NCI-H1417 treated with DMSO at 0.1 percent for 48 hours (cell line): ENCODE measurements at places on chromosomes 2 and 18.
A peak's percentile ranks its signal among the peaks of the same experiment; 100 is the strongest.

DNA sequence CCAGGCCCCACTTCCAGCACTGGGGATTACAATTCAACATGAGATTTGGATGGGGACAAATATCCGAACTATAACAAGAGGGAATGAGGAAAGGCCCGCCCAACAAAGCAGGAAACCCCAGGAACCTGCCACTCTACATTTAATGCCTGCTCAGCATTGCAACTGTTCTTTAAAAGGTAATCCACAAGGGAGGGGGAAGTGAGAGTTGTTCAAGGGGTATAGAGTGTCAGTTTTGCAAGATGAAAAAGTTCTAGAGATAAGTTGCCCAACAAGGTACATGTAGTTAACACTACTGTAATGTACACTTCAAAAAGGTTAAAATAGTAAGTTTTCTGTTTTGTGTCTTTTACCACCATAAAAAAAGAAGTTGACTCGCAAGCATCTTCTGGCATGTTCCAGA is 137.6 kb downstream of the MBD2 start:
- DNase-seq = no peak

DNA sequence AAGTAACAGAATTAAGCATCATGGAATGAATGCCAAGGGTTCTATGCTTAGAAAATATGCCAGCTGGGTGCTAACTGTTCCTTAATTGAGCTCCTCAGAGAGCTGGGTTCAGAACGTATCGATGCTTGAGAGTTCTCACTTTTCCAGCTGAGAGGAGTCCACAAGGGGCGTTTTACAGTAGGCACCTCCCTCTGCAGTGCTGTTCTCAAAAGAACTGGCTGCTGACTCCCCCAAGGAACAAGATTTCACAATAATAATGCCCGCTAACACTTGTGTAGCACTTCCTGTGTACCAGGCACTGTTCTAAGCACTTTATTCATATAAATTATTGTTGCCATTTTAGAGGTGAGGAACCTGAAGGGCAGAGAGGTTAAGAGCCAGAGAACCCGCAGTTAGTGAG is 18.1 kb upstream of the TMEM237 start:
- DNase-seq = no peak

DNA sequence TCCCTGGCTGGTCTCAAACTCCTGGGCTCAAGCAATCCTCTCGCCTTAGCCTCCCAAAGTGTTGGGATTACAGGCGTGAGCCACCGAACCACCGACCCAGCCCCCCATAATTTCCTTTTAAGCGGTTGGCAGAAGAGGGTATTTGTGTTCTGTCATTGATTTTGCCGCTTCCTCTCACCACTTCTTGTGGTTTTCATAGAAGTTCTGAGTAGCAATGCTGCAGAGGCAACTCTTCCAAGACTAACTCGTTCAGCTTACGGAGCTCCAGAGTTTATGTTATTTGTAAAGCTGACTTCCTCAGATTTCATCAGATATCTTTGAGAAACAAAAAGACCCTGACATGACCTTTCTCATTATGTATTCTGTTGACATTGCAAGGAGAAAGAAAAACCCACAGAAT is 261.4 kb upstream of the KCNJ3 start:
- DNase-seq = no peak

DNA sequence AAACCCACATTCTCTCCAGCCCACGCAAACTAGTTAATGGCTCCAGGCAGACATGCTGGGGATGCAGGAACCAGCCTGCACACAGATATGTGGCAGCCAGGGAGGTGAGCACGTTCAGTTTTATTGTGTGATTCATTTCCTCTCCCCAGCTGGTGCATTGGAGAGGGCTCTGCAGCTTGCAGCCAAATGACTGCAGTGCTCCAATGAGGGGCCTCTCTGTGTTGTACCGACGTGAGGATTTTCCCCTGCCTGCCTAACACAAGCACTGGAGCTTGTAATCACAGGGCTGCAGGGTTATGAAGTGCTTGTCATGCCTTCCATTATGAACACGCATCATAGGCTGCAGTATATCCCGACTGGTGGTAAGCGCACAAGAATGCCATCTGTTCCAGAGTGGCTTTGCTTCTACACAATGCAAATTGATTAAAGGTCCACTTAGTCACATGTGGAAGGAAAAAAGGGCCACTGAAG is 92.3 kb upstream of the THUMPD2 start:
- no peak for DNase-seq

DNA sequence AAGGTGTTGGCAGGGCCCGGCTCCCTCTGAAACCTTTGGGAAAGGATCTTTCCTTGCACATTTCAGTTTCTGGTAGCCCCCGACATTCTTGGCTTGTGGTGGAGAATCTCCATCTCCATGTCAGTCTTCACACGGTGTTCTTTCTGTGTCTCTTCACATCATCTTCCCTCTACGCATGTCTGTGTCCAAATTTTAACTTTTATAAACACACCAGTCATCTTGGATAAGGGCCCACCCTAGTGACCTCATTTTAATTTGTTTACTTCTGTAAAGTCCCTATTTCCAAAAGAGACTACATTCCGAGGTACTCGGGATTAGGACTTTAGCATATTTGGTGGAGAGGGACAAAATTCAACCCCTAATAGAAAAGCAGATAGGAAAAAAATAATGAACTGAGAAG is 138.4 kb downstream of the GALNT3 start:
- no peak for DNase-seq

DNA sequence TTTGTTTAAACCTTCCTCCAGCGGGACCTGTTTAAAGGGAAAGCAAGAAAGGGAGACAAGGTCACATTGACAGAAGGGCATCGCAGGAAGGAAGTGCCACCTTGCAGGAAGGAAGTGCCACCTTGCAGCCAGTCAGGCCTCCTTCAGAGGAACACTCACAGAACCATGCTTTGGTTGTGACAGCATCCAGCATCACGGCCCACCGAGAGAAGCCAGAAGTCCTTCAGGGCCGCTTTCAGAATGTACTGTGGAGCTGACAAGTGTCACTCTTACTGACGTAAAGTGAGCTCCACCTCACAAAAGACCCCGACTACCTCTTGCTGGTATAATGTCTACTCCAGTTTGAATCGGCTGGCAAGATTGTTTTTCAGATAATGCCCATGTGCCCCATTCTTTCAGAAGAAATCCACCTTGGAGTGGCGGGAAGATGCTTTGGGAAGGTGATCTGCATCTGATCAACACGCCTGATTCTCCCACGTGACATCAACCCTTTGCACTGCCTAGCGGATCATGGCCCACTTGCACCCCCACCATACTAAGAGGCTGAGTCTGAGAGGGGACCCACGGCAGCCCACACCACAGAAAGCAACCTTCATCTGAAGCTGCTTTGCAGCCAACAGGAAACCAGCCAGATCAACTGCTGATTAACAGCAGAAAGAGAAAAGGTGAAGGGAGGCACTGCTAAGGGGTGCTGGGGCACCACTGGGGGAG is 99.8 kb downstream of the UXS1 start:
- DNase-seq = no peak

- DNase-seq = no peak
These were observed 1065.1 kb upstream of the NRXN1 start for GRCh38 chr2:52097071-52097470.

DNA sequence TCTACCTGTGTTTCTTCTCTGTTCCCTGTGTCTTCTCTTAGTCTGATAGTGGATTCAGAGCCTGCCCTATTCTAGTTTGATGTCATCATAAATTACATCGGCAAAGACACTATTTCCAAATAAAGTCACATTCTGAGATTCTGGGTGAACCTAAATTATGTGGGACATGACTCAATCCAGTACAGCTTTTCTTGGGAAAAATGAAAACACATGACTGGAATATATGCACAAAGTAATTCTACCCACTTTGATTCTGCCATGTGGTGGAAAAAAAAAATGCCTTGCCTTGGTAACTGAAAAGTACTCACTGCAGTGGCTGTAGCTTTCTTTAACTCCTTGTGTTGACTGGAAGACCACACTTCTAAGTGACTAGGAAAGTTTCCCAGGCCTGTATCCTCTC is 73.7 kb downstream of the LRATD1 start:
- no peak for DNase-seq

- no peak for DNase-seq
These were observed 15.2 kb downstream of the PRELID3A start for GRCh38 chr18:12422936-12423335.

- no peak for DNase-seq
These were observed 7.8 kb upstream of the C2orf72 start for GRCh38 chr2:231029563-231029962.

GRCh38 chr2:104430359-104430740 is 423.6 kb upstream of the POU3F3 start:
- no peak for DNase-seq

DNA sequence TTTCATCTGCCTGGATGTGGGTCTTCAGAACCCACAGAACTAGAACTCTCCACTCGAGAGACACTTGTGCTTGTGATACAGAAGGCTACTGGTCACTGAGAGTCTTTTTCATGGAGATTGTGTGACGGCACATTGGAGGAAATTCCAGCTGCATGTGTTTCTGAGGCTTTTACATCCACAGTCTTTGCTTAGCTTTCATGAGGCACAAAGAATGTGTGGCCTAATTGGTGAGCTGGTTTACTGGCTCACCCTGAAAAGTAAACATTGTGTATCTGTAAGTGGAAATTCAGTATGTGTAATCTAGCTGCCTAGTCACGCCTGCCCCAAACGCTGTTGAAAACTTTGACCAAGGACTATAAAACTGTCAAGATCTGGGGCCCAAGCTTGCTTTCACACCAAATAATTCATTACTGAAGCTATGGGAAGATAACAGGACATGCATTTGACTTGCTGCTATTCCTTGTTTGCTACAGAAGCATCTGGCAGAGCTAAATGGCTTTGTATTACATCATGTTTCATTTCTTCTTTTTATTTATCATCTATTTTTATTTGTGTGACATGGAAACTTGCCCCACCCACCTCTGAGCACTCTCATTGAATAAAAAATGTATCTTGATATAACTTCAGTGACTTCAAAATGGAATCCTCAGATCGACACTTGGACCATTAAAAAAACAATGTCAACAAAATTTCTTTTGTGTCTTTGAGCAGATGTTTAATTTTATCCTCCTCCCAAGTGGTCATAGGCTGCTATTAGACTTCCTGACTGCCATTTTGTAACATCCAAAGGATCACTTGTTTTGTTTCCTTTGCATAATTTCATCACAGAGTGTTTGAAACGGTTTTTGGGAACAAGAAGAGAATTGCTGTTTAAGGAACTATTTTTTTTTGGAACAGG is 80.2 kb downstream of the EFEMP1 start:
- peak; percentile 21 for DNase-seq

DNA sequence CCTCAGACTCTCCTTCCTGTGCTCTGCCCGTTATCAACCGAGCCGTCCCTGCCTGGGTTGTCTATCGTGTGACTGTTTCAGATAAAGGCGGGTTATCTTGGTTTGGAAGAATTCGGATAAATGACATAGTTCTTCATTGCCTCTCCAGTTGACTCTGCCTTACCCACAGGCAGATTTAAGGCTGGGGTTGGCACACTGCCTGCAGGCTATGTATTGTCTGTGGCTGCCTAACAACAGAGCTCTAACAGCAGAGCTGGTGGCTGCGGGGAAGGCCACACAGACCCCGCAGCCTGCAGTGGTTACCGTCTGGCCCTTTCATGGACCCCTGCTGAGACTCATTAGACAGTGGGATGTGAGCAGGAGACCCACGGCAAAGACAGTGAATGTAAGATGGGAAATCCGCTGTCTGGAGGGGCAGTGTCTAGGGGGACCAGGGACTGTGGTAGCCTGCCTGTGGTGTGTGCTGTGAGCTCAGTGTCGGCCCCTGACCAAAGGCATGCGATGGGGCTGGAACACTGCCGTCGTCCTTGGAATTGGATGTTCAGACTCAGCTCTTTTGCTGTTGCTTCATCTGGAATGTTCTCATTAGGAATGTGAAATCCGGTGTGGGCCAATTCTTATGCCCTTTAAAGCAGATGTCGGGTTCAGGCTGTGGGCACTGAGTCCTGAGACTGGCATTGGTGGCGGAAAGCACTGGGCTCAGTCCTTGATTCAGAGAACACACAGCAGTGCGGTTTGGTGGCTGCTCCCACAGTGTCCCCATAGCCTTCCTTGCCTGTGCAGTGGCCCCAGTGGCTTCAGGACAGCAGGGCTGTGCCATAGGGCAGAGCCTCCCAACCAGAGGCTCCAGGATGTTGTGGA is 44.5 kb downstream of the SH3RF3 start:
- DNase-seq = no peak

DNA sequence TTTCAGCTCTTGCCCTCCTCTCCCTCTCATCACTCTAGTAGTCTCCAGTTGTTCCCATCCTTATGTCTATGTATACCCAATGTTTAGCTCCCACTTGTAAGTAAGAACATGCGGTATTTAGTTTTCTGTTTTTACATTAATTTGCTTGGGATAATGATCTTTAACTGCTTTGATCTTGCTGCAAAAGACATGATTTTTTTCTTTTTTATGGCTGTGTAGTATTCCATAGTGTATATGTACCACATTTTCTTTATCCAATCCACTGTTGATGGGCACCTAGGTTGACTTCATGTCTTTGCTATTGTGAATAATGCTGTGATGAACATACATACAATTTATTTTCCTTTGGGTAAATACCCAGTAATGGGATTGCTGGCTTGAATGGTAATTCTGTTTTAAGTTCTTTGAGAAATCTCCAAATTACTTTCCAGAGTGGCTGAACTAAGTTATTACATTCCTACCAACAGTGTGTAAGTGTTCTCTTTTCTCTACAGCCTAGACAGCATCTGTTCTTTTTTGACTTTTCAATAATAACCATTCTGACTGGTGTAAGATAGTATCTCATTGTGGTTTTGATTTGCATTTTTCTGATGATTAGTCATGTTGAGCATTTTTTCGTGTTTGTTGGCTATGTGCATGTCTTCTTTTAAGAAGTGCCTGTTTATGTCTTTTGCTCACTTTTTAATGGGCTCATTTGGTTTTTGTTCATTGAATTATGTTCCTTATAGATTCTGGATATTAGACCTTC is 179.6 kb upstream of the SLC39A10 start:
- no peak for DNase-seq

GRCh38 chr2:199505755-199506403 is 48.1 kb upstream of the SATB2 start:
- no peak for DNase-seq

DNA sequence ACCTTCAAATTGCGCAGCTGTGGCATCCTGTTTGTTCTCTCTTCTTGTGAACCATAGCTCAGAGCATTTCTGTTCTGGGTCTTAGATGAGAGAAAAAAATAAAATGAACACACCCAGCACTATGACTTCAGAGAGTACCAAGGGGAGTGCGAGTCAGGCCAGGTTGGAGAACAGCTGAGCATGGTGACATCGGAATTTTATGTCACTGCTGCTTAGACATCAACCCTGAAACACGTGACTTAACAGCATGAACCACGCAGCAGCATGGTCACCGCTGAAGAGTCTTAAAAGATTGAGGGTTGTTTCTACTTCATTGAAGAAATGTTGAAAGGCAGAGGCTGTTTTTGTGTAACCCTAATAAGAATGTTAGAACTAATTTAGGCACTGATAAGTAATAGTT is 288.8 kb upstream of the SOX11 start:
- no peak for DNase-seq

DNA sequence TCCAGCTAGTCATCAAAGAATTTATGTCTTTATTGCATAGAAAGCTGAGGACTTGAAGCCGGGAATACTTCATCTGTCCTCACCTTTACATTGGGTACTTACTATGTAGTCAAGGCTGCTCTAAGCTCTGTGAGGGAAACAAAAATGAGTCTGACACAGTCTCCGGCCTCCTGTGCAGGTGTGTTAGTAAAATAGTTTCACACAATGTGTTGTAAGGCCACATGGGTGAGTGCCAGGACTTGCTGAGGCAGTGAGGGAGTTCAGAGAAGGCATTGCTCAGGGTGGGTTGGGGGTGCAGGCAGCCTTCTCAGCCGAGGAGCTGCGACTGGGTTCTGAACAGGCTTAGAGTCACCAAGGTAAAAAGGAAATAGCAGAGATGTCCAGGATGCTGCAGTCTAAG is 54.5 kb upstream of the SMAD2 start:
- no peak for DNase-seq

- DNase-seq = no peak
These were observed 372.2 kb upstream of the SMIM21 start for GRCh38 chr18:75799449-75800330.

- DNase-seq = no peak
These were observed 53.8 kb upstream of the TMEM87B start for GRCh38 chr2:112001136-112001715.
